ELR (cell line): ENCODE measurements at places on chromosomes 5 and 9.
A peak's percentile ranks its signal among the peaks of the same experiment; 100 is the strongest.

DNA sequence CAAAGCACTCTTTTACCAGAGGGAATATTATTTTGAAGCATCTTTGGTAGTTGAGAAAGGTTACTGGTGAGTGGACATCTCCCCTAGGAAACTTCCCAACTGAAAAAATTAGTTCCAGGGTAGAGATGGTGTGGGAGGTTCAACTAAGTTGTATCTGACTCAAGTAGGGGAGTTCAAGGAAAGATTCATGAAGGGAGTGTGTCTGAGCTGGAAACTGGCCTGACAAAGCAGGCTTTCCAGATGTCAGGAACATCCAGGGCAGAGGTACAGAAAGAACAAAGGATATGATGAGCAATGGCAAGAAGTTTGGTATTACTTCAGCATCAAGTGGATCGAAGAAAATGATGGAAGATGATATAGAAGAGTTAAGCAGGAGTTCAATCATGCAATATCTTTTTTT, 458.0 kb upstream of the RIOK2 start:
- no peak for DNase-seq

DNA sequence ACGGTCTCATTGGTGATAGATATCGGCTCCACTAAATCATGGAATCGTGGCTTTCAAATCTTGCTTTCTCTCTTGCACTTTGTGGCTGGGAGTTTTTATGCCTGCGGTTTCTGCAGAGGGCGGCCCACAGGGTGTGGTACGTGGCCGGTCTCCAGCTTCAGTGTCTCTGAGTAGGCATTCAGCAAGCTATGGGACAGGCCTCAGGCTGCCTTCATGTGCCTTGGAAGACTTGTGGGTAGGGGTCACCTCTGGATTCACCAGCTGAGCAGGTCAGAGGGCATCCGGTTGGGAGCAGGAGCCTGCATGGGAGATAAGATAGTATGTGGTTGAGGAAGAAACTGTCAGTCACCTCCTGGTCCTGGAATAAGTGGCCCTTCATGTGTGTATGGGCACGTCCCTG, 47.7 kb downstream of the AMBP start:
- DNase-seq: no peak

GRCh38 chr9:115913696-115914095, 239.9 kb upstream of the PAPPA start:
- DNase-seq: no peak

DNA sequence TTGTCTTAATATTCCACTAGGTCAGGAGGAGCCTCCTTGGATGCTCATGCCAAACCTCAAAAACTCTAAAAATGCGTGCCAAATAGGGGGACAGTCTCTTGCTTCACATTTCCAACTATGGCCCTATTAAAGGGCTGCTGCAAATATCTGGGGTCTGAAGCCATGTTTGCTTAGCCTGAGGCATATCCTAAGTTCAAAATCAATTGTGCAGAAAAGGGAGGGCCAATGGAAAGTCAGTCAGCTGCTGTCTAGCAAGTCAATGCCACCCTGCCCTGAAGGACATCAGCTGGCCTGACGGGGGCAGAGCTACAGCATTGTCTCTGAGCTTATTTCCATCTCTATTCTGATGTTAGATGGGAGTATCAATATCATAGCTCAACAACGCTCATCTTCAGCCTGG, 93.6 kb downstream of the SH3TC2 start:
- no peak for DNase-seq

GRCh38 chr5:149680810-149681221, 49.3 kb upstream of the PPARGC1B start:
- DNase-seq: no peak

DNA sequence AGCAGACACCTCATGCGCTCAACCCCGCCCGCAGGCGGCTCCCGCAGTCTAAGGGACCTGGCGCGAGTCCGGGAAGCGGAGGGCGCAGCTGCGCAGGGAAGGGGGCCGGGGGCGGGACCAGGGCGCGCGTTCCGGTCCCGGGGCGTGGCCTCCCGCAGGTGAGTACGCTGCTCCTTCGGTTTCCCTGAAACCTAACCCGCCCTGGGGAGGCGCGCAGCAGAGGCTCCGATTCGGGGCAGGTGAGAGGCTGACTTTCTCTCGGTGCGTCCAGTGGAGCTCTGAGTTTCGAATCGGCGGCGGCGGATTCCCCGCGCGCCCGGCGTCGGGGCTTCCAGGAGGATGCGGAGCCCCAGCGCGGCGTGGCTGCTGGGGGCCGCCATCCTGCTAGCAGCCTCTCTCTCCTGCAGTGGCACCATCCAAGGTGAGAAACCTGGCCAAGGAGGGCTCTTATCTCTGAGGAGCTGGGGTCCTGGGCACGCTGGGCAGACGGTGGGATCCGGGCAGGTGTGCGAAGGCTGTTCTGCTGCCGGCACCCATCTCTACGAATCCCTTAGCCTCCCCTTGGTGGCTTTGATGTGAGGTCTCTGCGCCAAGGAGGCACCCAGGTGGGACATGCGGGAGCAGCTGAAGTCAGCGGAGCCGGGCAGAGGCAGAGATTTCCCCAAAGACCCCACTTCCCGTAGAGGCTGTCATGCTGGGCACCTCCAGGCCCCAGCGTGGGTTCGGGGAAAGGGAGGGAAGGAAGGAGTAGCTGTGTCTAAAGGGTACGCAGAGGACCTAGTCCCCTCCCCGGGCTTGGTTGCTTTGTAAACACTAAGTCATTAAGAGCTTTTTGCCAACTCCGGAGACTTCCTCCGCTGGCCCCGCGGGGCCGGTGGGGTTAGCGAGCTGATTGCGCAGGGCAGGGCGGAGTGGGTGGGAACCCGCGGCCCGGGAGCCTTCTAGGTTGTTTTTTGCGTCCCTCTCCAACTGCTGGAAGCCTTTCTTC, at the start of gene F2RL1:
Gene F2RL1, plus strand, starts transcription at position 187 of the 988 bp plus-strand sequence. Its CDS starts 153 bp downstream, at position 340.
- peak; percentile 92 for DNase-seq

GRCh38 chr5:124740991-124741583, 5.4 kb downstream of the ZNF608 start:
- no peak for DNase-seq

- no peak for DNase-seq
These were observed 16.6 kb downstream of the ZNF131 start for GRCh38 chr5:43137326-43137725.

DNA sequence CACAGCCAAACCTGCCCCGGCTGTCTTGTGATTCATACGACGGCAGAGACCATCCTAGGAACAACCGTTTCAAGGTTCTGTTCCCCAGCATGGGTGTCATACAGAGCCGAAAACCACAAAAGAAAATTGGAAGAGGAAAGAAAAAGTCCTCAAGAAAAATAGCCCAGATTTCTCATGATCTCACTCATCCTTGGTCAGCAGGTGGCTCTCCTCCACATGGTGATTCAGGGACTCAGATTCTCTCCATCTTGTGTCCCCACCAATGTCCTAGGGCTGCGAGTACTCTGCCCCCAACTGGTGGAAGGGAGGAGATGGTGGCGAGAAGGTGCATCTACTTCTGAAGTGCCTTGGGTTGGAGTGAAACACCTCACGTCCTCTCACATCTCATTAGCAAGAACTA, 25.6 kb downstream of the PDZD2 start:
- peak; percentile 54 for DNase-seq

- no peak for DNase-seq
These were observed 261.6 kb downstream of the ARRDC3 start for GRCh38 chr5:91121347-91121993.

GRCh38 chr5:168153876-168154270, 137.6 kb upstream of the WWC1 start:
- no peak for DNase-seq

GRCh38 chr5:151015974-151016587, 4.3 kb upstream of the GPX3 start:
- no peak for DNase-seq

- no peak for DNase-seq
These were observed 36.0 kb upstream of the OLFM1 start for GRCh38 chr9:135051316-135052038.

DNA sequence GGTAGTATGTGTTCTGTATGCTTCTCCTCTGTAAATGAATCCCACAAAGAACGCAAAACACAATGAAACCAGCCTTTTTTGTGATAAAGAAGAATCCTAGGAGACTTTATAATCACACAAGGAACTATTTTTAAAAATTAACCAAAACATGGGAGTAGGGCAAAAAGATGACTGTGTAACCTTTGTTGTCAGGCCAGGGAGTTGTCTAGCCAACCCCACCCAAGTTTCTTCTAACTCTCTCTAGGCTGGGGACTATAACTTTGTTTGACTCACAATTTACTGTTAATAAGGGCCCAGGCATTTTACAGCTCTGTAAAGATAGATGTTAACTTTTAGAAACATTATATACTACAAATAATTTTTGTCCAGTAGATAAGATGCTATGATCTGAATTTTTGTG, 176.1 kb downstream of the ADAMTS12 start:
- DNase-seq: no peak

GRCh38 chr9:135048758-135049444, 38.6 kb upstream of the OLFM1 start:
- no peak for DNase-seq

- no peak for DNase-seq
These were observed 181.1 kb downstream of the KDM4C start for GRCh38 chr9:6938873-6939272.

GRCh38 chr5:76163111-76163628, 80.0 kb downstream of the SV2C start:
- no peak for DNase-seq

- no peak for DNase-seq
These were observed 54.0 kb downstream of the CTNNA1 start for GRCh38 chr5:138807182-138807581.

GRCh38 chr5:160438316-160439204, 16.9 kb downstream of the PTTG1 start:
- peak; percentile 85 for DNase-seq

GRCh38 chr9:112599732-112600131, 113.1 kb downstream of the KIAA1958 start:
- DNase-seq: no peak

DNA sequence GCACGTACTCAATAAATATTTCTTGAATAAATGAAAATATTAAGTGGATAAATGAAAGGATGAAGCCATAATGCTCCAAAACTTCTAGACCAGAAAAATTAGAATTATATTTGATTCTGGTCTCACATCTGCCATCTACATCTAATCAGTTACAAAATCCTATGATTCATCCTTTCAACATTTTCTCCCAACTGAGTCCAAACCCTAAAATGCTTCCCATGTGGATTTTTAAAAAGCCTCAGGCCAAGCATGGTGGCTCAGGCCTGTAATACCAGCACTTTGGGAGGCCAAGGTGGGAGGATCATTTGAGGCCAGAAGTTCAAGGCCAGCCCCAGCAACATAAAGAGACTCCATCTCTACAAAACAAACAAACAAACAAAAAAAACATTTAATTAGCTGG, 31.6 kb upstream of the FST start:
- DNase-seq: no peak

GRCh38 chr9:128979111-128979510, 31.6 kb downstream of the NUP188 start:
- no peak for DNase-seq

GRCh38 chr5:135091286-135091685, 57.3 kb upstream of the PITX1 start:
- no peak for DNase-seq

DNA sequence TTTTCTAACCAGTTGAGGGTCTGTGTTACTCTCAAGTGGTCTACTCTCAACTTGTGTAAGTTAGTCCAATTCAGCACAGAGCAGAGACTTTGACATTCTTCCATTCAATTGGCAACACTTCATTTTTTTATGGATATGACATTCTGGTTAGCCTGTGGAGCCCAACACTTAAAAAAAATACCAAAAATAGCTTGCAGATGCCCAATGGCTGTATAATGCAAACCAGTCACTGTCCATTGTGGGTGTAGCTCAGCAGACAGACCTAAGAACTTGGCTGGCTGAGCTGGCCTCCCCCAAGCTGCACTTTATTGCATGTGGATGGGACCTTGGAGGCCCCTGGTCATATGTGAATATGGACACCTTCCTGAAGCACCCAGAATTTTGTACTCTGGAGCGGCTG, 103.2 kb downstream of the DPYSL3 start:
- no peak for DNase-seq

GRCh38 chr5:103466495-103466894, 96.1 kb downstream of the NUDT12 start:
- DNase-seq: peak; percentile 82

GRCh38 chr9:93258419-93258817, 74.5 kb downstream of the WNK2 start:
- no peak for DNase-seq

DNA sequence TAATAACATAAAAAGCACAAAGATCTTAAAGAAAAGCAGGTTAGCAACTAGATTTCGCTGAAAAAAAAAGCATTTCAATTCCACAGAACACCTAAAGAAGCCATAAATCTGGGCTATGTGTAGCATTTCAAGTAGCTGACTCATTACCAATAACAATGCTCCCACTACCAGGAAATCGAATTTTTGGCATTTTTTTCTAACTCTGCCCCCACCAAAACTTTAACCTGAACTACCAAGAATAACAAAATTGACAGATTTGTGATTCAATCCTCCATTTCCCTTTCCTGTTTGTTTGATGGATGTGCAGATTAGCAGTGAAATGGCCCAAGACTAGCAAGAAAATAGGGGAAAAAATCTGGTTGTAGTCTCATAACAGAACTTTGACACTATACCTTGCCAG, 180.2 kb downstream of the RASEF start:
- peak; percentile 48 for DNase-seq

DNA sequence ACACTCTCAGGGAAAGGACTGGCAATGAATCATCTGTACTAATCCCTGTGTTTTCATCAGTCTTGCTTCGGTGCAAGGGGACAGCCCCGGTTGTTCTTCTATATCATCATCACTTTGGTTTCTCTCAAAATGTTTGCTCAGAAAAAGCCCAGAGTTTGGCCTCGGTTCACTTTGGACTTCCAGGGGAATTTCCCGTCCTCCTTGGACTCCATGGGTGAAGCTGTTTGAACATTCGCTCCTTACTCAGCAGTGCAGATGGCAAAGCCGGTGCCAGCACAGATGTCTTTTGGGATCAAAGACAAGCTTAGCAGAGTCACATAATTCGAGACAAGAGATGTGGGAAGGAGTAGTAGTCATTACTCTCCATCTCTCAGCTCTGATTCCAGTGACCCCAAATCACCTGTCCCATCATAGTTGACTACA, 69.8 kb upstream of the TNFSF8 start:
- DNase-seq: no peak

DNA sequence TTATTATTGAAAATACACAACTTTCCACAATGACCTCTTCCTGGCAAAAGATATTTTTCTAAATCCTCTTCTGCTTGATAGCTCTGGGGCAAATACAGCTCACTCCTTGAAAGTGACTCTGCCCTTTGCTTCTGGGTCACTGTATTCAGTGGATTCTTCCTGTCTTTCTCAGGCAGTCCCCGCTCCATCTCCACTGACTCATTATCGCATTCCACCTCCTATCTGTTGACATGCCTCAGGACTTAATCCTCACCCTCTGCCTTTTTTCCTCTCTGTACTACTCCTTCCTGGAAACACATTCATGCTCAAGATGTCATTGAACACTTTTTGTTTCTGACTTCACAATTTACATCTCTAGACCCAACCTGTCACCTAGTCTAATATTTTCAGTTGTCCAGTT, 8.4 kb upstream of the RGS7BP start:
- peak; percentile 78 for DNase-seq

DNA sequence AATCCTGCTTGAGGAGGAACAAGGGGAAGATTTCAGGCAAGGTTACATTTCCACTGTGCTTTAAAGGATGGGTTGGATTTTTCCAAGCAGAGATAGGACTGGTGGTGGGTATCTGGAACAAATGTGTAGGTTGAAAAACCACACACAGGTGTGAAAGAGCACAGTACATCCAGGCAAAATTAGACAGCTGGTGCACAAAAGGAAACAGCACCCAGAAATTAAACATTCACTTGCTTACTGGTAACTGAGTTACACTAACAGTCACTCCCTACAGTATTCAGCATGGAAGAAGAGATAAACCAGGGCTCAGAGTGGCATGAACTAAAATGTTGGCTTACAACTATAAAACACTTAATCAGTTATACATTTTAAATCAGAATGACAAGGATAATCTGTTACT, 81.5 kb upstream of the RASEF start:
- DNase-seq: no peak
